ENCODE measurements at places on chromosomes 6 and 20.

GRCh38 chr20:58895448-58896180, 43.1 kb downstream of the GNAS start:
- no peak for DNase-seq

- DNase-seq = no peak
These were observed 699.7 kb downstream of the DHX35 start for GRCh38 chr20:39661833-39662232.

GRCh38 chr6:73109659-73110058, 115.6 kb downstream of the KHDC1L start:
- no peak for DNase-seq

GRCh38 chr6:32082935-32083334, 26.2 kb downstream of the TNXB start:
- no peak for DNase-seq

- DNase-seq = no peak
These were observed 51.0 kb downstream of the SSR1 start for GRCh38 chr6:7261852-7262461.

DNA sequence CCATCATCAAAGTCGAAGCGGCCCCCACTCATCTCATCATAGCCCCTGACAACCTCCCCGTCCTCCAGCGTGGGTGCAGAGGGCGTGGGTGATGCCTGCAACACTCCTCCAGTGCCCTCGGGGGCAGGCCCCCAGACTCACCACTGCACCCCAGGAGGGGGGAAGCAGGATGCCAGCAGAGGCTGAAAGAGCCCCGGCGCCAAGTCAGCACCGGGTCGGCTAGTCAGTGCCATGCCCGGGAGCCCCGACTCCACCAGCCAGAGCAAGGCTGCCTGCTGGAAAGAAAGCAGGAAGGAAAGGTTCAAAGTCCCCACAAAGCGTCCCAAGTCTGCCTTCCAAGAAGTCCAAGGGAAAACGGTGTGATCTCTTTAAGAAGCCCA, 324 bp downstream of the JPH2 start:
- no peak for DNase-seq

GRCh38 chr6:38481211-38481836, 158.4 kb downstream of the BTBD9 start:
- DNase-seq = no peak

- DNase-seq = no peak
These were observed 48.3 kb downstream of the ADGRF1 start for GRCh38 chr6:46993846-46994245.

DNA sequence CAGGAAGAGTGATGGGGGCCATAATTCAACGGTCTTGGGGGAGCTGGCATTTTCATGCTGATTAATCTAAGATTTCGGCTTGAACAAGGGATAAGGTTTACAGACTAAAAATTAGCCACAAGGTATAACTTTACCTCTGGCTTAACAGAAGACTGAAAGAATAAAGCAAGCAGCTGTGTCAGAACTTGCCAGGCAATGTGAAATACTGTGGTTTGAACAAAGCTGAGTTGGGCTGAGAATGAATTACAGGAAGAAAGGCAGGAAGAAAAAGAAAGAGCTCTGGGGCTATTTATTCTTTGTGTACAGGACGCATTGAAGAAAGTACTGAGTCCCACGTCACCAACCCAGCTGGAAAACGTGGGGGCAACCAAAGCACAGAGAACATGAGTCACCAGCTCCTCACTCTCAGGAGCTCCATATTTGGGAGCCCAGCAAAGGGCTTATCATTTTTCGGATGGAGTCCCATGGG, 121.5 kb upstream of the NEDD9 start:
- DNase-seq = no peak

- no peak for DNase-seq
These were observed 47.3 kb upstream of the ZNF133 start for GRCh38 chr20:18240997-18241396.

- DNase-seq = no peak
These were observed 98.4 kb upstream of the RAB32 start for GRCh38 chr6:146445233-146445632.

All from stimulated activated CD4-positive, alpha-beta T cell treated with anti-CD3 and anti-CD28 coated beads, Interleukin-1b, Interleukin-23, amount 100 ng/mL, for 1 hour (primary cell).